ENCODE measurements at places on chromosomes 11 and 22. TPM values are rescaled to one million over a fixed set of nuclear protein-coding genes. Genes with fewer than 3 reads are reported as not detected.

- peaks cover 2% of the 10 kb centered on the region for H3K27me3 ChIP-seq
- H3K27ac ChIP-seq: peak overlapping the region; percentile 67
- H3K36me3 ChIP-seq: peaks cover 4% of the 10 kb centered on the region
Measured at GRCh38 chr11:117822074-117823033, 2.2 kb downstream of the FXYD2 start.

DNA sequence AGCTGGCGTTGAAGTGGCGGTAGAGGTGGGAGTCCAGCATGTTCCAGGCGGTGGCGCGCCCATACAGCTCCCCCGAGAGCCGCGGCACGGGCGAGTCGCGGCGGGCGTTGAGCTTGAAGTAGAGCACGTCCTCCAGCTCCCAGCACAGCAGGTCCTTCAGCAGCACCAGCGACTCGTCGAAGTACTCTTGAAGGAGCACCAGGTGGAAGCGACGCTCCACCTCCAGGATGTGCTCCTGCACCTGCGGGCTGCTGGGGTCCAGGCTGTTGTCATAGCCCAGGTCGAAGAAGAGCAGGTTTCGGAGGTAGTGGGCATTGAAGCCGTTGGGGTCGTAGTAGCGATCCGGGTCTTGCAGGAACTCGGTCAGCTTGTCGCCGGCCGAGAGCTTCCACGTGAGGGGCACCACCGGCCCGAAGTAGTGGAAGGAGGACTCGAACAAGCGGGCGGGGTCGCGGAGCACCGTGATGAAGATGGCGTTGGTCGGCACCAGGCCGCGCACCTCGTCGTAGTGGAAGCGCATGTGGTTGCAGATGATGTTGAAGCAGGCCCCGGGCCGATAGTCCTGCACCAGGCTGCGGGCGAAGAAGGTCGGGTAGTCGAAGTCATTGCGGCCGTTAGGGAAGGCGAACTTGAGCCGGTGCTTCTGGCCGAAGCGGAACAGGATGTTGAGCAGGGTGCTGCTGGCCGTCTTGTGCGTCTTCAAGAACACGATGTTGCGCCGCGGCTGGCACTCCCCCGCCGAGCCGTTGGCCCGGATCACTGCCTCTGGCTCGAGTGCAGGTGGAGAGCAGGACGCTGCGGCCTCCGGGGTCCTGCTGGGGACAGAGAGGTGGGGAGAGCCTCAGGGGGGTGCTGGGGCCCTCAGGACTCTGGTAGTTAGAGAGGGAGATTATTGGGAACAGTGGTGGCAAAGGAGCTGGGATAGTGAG is 9.0 kb upstream of the SEC14L6 start:
- H3K4me3 ChIP-seq: no peak overlapping the region
- no peaks in the 10 kb centered on the region for H3K36me3 ChIP-seq
- no peak for DNase-seq
- H3K4me1 ChIP-seq: peaks cover 2% of the 10 kb centered on the region
- no peaks in the 10 kb centered on the region for H3K27me3 ChIP-seq

GRCh38 chr22:24442352-24442744 is 14.9 kb downstream of the ADORA2A start:
- no peak for DNase-seq
- no peak overlapping the region for H3K27ac ChIP-seq
- peaks cover 43% of the 10 kb centered on the region for H3K4me1 ChIP-seq

The ART1 gene
- total RNA-seq: not detected

- H3K27me3 ChIP-seq: no peaks in the 10 kb centered on the region
- H3K27ac ChIP-seq: no peak overlapping the region
- H3K4me3 ChIP-seq: no peak overlapping the region
- DNase-seq: no peak
Measured at GRCh38 chr11:39174965-39175364, 2284.5 kb downstream of the LRRC4C start.

DNA sequence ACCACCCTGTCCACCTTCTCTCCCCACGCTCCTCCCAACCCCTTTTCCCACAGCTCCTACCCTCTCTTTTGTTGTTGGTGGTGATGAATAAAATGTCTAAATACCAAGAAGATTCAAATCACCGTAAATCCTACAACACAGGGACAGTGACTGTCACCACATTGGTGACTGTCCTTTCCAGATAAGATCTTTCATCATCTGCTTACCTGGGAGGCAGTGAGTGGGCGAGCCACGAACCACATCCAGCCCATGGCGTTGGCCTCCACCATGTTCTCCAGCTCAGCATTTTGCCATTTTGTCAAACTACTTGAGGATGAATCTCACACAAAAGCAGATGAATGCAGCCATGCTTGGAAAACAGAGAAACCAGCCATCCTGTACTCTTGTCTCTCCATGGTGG is 6.7 kb upstream of the CYTH4 start:
- H3K36me3 ChIP-seq: peaks cover 2% of the 10 kb centered on the region
- peak overlapping the region; percentile 68 for H3K27ac ChIP-seq
- H3K4me3 ChIP-seq: peak overlapping the region; percentile 9
- peak; percentile 85 for DNase-seq
- peaks cover 51% of the 10 kb centered on the region for H3K4me1 ChIP-seq

The SCUBE2 gene
- total RNA-seq: not detected

DNA sequence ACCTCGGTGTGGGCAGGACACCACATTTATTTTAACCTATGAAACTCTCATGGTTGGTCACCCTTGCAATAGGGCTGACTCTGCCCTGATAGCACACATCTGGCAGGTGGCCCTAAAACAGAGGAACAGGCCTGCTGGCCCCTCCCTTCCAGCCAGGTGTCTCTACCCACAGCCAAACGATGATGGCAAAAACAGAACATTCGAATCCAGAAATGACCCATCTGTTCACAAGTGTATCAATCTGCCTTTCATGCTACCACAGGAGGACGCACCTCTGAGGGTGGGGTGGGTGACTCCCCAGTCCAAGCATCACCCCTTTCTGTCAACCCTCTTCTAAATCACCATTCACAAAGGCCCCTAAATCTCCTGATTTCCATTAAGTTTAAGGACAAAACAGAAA is 118.1 kb downstream of the ETS1 start:
- peak overlapping the region; percentile 85 for H3K4me3 ChIP-seq
- peaks cover 95% of the 10 kb centered on the region for H3K4me1 ChIP-seq
- peaks cover 91% of the 10 kb centered on the region for H3K36me3 ChIP-seq
- H3K27me3 ChIP-seq: no peaks in the 10 kb centered on the region

- no peak for DNase-seq
- no peaks in the 10 kb centered on the region for H3K4me1 ChIP-seq
- no peak overlapping the region for H3K4me3 ChIP-seq
- no peak overlapping the region for H3K27ac ChIP-seq
- H3K27me3 ChIP-seq: no peaks in the 10 kb centered on the region
Measured at GRCh38 chr11:131591051-131591461, 220.6 kb downstream of the NTM start.

DNA sequence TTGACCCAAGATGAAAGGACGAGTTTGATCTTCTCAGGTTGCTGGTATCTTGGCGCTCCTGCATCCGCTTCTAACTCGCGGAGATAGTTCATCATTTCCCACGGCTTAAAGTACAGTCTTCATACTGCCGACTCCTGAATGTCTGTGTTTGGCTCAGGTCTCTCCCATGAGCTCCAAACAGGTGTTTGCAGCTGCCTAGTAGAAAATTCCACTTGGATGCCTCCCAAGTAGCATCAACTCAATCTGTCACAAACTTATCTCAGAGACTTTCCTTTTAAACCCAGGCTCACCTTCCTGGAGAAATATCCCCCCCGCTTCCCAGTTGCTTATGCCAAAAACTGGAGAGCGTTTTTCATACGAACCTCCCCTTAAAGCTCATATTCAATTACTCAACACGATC is 986.5 kb downstream of the TBC1D22A start:
- no peak overlapping the region for H3K27ac ChIP-seq
- no peaks in the 10 kb centered on the region for H3K36me3 ChIP-seq
- DNase-seq: no peak

GRCh38 chr11:61785837-61786402 is 6.5 kb downstream of the TMEM258 start:
- H3K27ac ChIP-seq: no peak overlapping the region
- no peak overlapping the region for H3K4me3 ChIP-seq
- peaks cover 30% of the 10 kb centered on the region for H3K36me3 ChIP-seq
- DNase-seq: no peak

The GUCY1A2 gene
- total RNA-seq: not detected

DNA sequence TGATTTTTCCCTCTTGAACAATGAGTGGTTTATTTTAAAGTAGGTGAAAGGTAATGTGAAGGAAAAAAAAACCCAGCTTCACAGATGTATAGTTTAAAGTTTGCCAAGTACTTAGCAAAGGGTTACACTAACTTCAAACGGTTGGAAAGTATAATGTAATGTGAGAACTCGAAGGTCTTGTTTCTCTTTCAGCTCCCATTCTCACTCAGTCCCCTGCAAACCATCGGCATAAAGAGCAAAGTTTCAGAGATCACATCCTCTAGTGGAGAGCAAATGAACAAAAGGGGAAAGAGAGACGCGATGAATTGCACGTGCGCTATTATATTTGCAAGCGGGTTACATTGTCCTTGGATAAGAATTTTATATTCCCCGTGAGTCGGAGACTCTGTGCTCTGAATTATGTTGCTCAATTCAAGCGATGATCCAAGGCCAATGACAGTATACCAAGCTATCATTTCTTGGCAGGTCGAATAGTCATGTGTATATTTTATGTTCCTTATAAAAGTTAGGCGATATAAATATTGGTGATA is 37.6 kb upstream of the BIRC3 start:
- H3K36me3 ChIP-seq: no peaks in the 10 kb centered on the region
- peak; percentile 69 for DNase-seq
- peak overlapping the region; percentile 11 for H3K4me3 ChIP-seq
- H3K27me3 ChIP-seq: peaks cover 9% of the 10 kb centered on the region

DNA sequence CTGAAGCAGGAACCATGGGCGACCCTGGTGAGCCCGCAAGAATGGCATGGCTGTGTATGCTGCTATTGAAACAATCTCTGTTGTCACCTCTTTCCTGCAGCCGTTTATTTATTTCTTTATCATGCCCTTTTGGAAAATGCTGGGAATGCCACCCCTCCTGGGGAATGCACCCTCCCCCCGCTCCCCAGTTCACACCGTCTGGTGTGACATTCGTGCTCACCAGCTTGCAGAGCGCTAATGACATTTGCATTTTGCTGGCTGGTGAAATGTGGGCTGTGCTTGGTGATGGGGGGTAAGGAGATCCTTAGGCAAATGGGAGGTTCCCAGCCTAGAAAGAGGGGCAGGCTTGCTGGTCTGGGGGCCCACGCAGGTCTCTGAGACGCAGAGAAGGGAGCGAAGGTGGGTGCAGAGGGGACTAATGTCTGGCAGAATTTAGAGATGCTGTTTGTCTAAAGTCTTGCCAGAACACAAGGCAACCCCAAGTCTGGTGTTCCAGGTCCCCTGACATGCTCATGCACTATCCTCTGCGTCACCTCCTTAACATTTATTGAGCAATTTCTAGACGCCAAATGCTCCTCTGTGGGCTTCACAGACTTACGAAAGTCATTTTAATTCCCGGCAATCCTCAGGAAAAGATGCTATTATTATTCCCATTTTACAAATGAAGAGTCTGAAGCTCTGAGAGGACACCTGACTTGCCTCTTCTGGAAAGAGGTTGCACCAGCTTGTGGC is 91.7 kb downstream of the TP53I11 start:
- peaks cover 56% of the 10 kb centered on the region for H3K27me3 ChIP-seq
- H3K4me3 ChIP-seq: no peak overlapping the region
- H3K36me3 ChIP-seq: peaks cover 3% of the 10 kb centered on the region
- DNase-seq: no peak

DNA sequence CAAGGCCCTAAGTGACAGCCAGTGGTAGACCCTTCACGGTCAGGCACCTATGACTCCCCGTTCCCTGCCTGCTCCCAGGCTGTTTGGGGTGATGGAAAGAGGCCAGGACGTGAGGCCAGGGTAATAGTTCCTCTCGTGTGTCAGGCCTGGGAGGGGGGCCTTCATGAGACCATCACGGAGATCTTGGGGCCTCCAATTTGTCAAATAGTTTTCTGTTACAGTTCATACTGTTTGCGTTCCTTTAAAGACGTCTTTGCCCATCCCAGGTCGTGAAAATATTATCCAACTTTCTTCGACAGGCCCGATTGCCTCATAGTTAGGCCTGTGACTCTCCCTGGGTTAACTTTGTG is 62.2 kb upstream of the KCNQ1OT1 start:
- DNase-seq: no peak
- H3K27me3 ChIP-seq: peaks cover 2% of the 10 kb centered on the region
- no peaks in the 10 kb centered on the region for H3K36me3 ChIP-seq
- H3K4me3 ChIP-seq: no peak overlapping the region
- no peaks in the 10 kb centered on the region for H3K4me1 ChIP-seq

- no peaks in the 10 kb centered on the region for H3K27me3 ChIP-seq
- no peaks in the 10 kb centered on the region for H3K4me1 ChIP-seq
- H3K27ac ChIP-seq: no peak overlapping the region
- DNase-seq: no peak
- H3K36me3 ChIP-seq: no peaks in the 10 kb centered on the region
Measured at GRCh38 chr22:47393191-47393590, 630.7 kb downstream of the TBC1D22A start.

DNA sequence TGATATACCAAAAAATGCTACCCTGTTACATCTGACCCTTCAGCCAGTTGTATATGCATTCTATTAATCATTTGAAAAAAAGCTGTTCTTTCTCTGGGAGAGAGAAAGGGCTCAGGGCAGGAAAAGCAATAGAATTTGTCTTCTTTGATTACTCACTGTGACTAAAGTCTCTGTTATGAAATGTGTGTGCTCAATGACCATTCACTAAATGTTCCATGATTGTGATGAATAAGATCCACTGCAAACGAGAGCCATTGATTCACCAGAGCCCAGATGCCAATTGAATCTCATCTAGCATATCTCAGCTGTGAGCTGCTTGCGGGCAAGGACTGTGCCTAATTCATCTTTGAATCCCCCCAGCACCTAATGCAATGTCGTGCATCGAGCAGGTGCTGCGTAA is 184.3 kb downstream of the OPCML start:
- H3K27ac ChIP-seq: no peak overlapping the region
- H3K4me1 ChIP-seq: no peaks in the 10 kb centered on the region
- no peak for DNase-seq
- no peak overlapping the region for H3K4me3 ChIP-seq
- H3K27me3 ChIP-seq: no peaks in the 10 kb centered on the region
